Esophagus (tissue), 2 donors: ENCODE measurements at places on chromosomes 4 and X. TPM values are rescaled to one million over a fixed set of nuclear protein-coding genes. Genes with fewer than 3 reads are reported as not detected.

TMEM128 gene
- 12.5 TPM for polyA plus RNA-seq

KCND1 gene
- 0.41 TPM for polyA plus RNA-seq

RRH gene
- 0.06 TPM for polyA plus RNA-seq

BTC gene
- 4.1 TPM for polyA plus RNA-seq

CYTL1 gene
- 0.57 TPM for polyA plus RNA-seq

F8 gene
- polyA plus RNA-seq = 2.2 TPM

MAB21L2 gene
- polyA plus RNA-seq = 0.73 TPM
